ENCODE measurements at places on chromosomes 4 and X.

DNA sequence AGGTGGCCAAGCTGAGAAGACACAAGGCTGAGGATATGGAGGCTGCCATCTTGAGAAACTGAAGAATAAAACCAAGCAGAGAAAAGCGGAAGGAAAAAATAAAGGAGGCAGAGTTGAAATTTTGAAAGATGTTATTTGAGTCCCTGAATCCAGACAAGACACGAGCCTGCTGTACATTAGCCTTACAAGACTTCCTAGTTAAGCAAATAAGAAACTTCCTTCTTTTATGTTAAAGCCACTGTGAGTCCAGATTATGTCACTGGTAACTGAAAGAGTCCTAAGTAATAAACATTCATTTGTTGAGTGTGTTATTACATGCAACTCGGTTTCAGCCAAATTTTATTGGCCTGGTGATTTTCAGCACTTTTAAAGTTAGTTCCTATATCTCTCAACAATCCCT, 30.4 kb downstream of the DRD5 start:
- DNase-seq: no peak

DNA sequence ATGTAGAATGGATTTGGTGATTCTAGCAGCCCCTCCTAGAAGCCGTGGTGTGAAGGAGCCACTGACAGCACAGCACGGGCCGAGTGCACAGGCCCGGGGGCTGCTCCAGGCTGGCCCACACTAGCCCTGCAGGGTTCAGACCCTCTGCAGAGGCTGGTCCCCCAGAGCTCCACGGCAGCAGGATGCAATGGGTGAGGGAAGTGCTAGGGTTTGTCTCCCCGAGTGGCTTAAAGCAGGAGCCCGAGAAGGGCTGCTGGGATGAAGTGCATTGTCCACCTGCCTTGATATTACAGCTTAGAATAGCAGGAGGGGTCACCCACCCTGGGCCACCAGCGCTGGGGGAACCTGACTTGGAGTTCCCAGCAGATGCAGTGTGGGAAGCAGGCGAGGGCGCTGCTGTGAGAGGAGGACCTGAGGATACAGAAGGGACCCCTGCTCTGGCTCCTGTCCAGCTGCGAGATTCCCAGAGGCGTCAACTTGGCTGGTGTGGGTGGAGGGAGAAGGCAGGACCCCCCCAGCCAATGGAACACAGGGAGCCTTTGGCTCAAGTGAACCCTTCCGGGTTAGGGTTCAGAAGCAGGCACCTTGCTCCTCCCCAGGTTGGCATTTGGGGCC, 30.0 kb downstream of the WDR1 start:
- DNase-seq: no peak

DNA sequence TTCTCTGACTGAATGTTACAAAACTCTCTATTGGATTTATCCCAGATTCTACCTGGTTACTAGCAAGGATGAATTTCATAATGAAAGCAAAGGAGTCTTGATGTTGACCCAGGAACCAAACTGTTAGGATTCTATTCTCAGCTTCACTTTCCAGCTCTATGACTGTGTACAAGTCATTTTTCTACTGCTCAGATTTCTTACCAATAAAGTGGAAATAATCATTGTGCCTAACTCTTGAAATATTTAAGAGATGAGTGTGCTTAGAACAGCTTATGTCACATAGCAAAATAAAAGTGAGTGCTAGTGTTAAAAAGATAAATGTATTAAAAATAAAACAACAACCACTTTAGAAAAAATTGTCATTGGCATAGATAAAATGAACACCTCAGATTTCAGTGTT, 45.6 kb downstream of the EPHA5 start:
- DNase-seq: no peak

- no peak for DNase-seq
Measured at GRCh38 chr4:70915036-70915815, 13.1 kb downstream of the MOB1B start.

- DNase-seq: no peak
Measured at GRCh38 chrX:123277347-123277746, 93.3 kb downstream of the GRIA3 start.

Measured in activated T-helper 1 cell treated with Interleukin-2 at 50 U/mL for 16 hours (primary cell).